Naive thymus-derived CD4-positive, alpha-beta T cell (primary cell): ENCODE measurements at places on chromosomes 2 and 18.

- no peak for DNase-seq
Observed at GRCh38 chr2:8822218-8822617, 15.2 kb downstream of the KIDINS220 start.

DNA sequence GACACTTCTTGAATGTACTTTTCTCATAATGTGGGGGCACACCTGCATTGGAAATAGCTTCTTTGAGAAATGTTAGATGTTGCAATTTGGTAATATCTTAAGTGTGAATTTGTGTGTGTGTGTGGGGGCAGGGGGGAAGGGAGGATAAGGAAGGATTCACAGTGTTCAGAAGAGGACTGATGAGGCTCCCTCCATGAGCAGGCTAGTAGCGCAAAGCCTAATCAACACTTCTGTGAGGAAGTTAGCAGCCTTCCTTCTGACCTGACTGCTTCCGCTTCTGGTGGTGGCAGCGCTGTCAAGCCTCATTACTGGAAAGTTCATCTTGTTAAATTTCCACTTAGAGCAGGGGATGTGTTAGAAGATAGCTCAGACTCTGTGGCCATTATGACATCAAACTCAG, 295.4 kb upstream of the SPRED2 start:
- no peak for DNase-seq

DNA sequence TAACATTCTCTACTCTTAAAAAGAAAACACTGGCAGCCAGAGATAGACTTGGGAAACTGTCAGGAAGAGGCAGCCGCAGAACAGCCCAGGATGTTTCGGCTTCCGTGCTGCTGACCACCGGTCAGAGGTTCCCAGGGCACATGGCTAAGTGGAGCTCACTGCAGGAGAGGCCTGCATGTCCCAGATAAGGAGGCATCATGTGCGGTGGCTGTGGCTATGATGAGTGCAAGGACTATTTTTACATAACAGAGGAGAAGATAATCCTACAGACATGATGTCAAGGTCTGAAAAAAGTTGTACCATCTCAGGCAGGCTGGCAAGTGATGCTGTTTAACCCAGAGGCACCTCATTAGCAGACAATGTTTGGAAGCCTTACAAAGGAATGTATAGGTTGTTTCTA, 252.3 kb downstream of the CYRIA start:
- DNase-seq, result no peak

DNA sequence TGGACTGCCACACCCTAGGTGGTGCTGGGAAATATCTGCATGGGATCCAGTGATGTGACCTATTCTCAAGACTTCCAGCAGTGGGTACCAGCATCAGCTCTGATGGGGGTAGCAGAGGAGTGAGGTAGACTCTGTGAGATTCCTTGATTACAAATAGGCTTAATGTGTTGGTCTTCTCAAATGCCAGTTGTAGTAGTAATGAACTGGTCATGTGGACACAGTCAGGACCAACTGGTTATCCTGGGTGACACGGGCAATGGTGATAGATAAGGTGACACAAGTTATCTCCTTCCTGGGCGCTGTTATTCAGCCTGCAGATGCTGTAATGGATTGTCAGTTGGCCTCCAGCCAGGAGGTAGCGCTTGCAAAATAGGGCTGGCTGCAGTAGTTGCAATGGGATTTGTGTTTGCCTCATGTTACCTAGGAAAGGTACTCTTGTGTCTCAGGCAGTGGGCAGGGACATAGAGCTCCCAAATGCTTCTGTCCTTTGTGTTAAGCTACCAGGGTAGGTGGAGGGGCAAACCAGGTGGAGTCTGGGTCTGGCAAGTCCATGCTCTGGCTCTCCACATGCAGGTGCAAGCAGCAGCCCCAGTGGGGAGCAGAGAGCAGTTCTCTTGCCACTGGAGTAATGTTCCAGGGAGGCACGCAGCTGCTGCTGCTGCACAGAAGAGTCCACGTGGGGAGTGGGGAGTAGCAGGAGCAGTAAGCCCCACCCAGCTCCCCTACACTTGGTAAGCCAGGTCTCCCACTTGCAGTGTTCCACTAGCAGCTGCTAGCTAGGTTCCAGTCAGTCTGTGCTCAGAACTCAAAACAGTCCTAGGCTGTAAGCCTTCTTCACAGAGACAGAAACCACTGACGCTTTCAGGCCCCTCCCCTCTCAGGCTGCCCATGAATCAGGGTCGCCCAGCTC, 505.4 kb upstream of the DDX18 start:
- DNase-seq, result no peak

DNA sequence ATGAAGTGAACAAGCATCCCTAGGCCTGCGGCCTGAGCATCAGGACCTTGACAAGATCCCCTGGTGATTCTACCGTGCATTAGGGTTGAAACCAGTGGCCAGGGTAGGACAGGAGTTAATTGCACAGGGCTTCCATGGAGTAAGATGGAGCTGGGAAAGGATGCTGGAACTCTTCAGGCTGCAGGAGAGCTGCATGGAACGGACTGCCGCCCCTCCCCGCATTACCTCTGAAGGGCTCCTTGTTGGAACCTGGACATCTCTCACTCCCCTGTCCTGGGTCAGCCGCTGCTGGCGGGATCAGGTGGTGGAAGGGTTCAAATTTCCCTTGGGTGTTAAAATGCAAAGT, 156.6 kb upstream of the ID2 start:
- DNase-seq, result no peak

- no peak for DNase-seq
Observed at GRCh38 chr2:61193670-61194561, 31.9 kb downstream of the C2orf74 start.

GRCh38 chr2:121595012-121595891, 54.0 kb downstream of the CLASP1 start:
- no peak for DNase-seq

- DNase-seq, result no peak
Observed at GRCh38 chr2:179788104-179788503, 73.3 kb downstream of the ZNF385B start.

DNA sequence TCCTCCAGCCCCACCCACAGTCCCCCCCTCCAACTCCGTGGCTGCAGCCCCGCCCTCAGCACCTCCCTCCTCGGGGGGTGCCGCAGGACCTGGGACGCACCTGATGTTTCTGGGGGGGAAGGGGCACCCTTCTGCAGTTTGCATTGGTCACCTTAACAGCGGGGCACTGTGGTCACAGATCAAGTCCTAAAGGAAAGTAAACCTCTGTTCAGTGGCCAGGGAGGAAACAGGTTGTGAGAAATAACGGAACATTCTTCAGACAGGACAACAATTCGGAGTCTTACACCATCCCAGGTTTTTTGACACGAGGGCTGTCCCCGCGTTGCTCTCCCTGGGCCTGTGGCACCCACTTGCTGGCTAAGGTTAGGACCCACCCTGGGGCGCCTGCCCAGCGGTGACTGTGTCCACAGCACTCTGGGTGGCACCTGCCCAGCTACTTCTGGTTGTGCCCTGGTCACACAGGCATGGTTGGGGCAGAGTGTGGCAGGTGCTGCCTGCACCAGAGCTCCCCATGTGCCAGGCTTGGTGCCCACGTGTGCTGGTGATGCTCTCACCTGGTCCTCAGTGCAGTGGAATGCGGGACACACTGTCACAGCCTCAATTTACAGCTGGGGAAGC, 93.5 kb upstream of the OTOS start:
- no peak for DNase-seq

GRCh38 chr2:217793566-217794132, 209.1 kb downstream of the TNS1 start:
- no peak for DNase-seq

- peak; percentile 44 for DNase-seq
Observed at GRCh38 chr18:48446582-48447225, 37.5 kb upstream of the ZBTB7C start.

- no peak for DNase-seq
Observed at GRCh38 chr2:186093174-186093573, 354.6 kb downstream of the FSIP2 start.

DNA sequence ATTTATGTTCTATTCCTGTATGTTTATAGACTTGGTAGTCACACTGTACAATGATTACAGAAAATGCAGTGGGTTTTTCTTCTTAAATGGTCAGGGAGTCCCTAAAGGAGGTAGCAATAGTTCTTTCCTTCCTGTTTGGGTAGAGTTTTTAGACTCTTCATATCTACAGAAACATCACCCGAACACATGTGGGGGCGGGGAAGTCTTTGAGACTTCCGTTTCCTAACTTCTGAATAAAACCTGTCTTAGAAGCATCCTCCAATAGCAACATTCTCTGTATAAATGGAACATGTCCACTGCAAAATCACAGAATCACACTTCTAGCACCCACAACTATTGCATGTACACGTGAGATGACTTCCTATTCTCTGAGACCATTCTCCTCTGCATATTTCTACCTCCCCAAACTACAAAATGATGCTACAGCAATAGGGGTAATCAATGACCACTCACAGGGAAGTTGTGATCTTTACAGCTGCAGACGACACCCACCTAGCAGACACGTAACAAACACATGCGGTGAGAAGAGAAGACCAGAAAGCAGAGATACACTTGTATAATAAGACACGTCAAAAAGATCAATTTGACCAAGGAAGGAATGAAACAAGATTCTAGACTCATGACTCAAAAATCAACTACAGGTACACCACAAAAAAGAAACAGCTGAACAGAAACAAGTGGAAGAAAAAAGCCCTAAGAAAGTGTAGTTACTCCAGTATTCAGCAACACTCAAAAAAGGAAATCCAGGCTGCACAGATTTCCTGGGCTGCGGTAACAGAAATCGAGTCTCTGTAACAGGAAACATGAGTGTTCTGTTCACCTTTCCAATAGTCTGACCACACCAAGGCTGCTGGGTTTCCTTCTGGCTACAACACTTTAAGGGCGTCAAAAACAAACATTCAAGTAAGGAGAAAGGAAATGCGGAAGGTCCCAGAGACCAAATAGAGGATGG, 120.4 kb downstream of the ZNF516 start:
- peak; percentile 59 for DNase-seq

DNA sequence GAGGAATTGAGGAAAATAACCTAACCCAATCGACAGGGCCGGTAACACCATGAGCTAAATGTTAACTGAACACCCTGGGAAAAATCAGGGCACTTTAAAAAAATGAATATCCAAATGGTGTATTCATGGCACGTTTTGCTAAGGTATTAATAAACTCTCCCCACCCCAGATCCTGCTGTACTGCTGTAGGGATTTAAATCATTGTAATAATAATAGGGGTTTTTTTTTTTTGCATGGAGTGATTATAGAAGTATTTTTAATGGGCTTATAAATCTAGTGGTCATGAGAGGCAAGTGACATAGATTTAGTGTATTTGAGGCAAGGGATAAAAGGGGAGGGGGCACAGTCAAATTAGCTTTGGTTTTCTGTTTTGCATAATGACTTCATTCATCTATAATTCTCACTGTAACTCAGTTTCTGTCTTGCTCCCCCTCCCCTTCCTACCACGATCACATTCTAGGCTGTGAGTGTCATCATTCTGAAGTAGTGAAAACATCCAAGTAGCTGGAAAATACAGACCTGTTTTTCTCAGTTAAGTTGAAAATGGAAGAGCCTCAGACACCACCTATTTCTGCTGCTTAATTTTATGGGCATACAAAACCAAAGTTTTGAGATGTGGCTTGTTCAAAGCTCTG, 18.2 kb upstream of the MGAT5 start:
- DNase-seq, result no peak

DNA sequence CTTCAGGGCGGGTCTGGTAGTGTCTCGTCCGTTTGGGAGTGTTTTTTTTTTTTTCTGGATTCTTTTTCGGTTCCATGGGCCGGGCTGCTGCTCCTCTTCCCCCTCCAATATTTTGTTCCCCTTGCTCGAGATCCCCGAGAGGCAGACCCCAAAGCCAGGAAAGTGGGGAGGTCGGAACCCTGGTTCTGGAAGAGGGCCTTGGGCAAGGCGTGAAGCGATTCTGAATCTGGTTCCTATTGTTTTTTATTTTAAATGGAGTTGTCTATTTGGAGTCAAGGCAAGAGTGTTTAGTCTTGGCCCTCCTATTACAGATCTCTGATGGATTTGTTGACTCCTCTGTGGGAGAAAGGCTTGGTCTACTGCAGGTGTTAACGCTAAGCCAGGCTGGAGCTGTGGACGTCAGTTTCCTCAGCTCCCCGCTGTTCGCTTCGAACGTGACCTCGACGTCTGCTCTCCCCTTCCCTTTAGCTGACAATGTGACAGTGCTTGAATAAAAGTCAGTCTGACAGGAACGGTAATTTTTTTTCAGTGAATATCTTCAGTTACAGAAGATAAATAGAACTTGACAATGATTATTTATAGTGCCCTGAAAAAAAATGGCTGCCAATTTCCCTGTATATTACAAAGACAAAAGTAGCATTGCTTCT, 683 bp upstream of the DNAJC27 start:
- peak; percentile 36 for DNase-seq

- no peak for DNase-seq
Observed at GRCh38 chr2:47497843-47498460, 95.0 kb downstream of the MSH2 start.

GRCh38 chr2:9249020-9249800, 42.6 kb downstream of the ASAP2 start:
- DNase-seq, result no peak

GRCh38 chr2:197266477-197266876, 44.1 kb downstream of the ANKRD44 start:
- peak; percentile 38 for DNase-seq

GRCh38 chr2:234564699-234565098, 67.8 kb upstream of the ARL4C start:
- no peak for DNase-seq

GRCh38 chr2:96305091-96305978, at the start of gene SNRNP200:
Gene SNRNP200, minus strand, starts transcription at chr2:96305546. Its CDS starts 109 bp downstream, at chr2:96305437.
- DNase-seq, result peak; percentile 87

GRCh38 chr18:56984731-56985130, 162.2 kb upstream of the BOD1L2 start:
- DNase-seq, result no peak

DNA sequence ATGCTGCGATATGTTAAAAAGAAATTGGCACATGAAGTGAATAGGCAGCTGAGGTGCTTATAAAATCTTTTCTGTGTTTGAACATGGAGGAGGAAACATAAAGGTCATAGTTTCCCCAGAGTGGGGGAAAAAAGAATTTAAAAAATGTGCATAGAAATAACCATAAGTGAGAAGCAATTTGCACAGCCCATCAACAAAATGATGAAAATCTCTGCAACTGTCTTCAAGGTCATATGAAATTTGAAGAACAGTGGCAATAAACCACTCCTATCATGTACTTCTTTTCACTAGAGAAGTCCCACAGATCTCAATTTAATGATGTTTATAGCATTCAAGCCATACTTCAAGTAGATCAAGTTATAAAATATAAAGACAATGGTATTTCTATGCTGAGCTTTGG, 46.7 kb upstream of the ZNF804A start:
- no peak for DNase-seq

GRCh38 chr2:58798676-58799208, 557.6 kb upstream of the FANCL start:
- DNase-seq, result no peak

- peak; percentile 42 for DNase-seq
Observed at GRCh38 chr18:50194631-50195532, at the start of gene MYO5B. Gene MYO5B, minus strand, starts transcription at chr18:50195147. Its CDS starts 354 bp downstream, at chr18:50194793.

- no peak for DNase-seq
Observed at GRCh38 chr18:75810961-75811551, 383.6 kb upstream of the SMIM21 start.

- DNase-seq, result no peak
Observed at GRCh38 chr2:235135990-235136561, 184.3 kb downstream of the SH3BP4 start.
